Activated naive CD8-positive, alpha-beta T cell treated with anti-CD3 and anti-CD28 coated beads for 36 hours (primary cell): ENCODE measurements at places on chromosomes 12 and 14. TPM values are rescaled to one million over a fixed set of nuclear protein-coding genes. Genes with fewer than 3 reads are reported as not detected.

- no peak overlapping the region for H3K4me3 ChIP-seq
- no peak overlapping the region for H3K27ac ChIP-seq
- peaks cover 31% of the 10 kb centered on the region for H3K4me1 ChIP-seq
- H3K36me3 ChIP-seq, result peaks cover 14% of the 10 kb centered on the region
- no peak for DNase-seq
- H3K27me3 ChIP-seq, result no peaks in the 10 kb centered on the region
These were observed 21.5 kb downstream of the EP400 start for GRCh38 chr12:131971226-131971625.

GRCh38 chr12:65612440-65612839, 211.8 kb upstream of the HMGA2 start:
- no peaks in the 10 kb centered on the region for H3K4me1 ChIP-seq
- DNase-seq, result no peak
- H3K36me3 ChIP-seq, result peaks cover 2% of the 10 kb centered on the region
- peaks cover 42% of the 10 kb centered on the region for H3K27me3 ChIP-seq

TAS2R9 gene
- not detected for total RNA-seq

MYBPC1 gene
- not detected for total RNA-seq

DNA sequence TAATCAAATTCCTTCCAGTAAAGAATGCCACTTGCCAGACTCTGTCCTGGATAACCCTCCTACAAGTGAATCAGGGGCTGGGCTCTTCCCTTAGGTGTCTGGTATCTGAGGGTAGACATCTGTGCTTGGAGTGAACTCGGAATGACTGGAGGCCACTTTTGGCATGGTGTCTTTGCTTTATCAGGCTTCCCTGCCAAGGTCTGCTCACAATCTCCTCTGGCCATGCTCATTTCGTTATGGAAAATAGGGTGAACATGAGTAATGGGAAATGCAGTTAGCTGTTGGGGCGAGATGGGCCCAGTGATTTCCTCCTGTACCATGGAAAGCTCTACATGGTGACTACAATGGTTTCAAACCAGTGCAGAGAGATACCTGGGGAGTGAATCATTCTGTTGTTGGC, 212.9 kb downstream of the NRXN3 start:
- H3K36me3 ChIP-seq, result no peaks in the 10 kb centered on the region
- no peak overlapping the region for H3K27ac ChIP-seq
- no peak for DNase-seq

MORN3 gene
- 1.9 TPM for total RNA-seq

- H3K4me1 ChIP-seq, result peaks cover 60% of the 10 kb centered on the region
- H3K27me3 ChIP-seq, result no peaks in the 10 kb centered on the region
- no peak overlapping the region for H3K4me3 ChIP-seq
- DNase-seq, result no peak
These were observed 34.4 kb downstream of the CDK17 start for GRCh38 chr12:96365604-96366380.

GRCh38 chr14:102668291-102668873, 75.9 kb downstream of the RCOR1 start:
- peaks cover 19% of the 10 kb centered on the region for H3K4me1 ChIP-seq
- H3K27me3 ChIP-seq, result no peaks in the 10 kb centered on the region
- H3K4me3 ChIP-seq, result no peak overlapping the region
- no peak overlapping the region for H3K27ac ChIP-seq
- peaks cover 14% of the 10 kb centered on the region for H3K36me3 ChIP-seq

KDM2B gene
- total RNA-seq, result 57.3 TPM

- DNase-seq, result no peak
- H3K27me3 ChIP-seq, result peaks cover 14% of the 10 kb centered on the region
- H3K27ac ChIP-seq, result no peak overlapping the region
These were observed 6.8 kb upstream of the CCDC177 start for GRCh38 chr14:69581316-69581935.

DNA sequence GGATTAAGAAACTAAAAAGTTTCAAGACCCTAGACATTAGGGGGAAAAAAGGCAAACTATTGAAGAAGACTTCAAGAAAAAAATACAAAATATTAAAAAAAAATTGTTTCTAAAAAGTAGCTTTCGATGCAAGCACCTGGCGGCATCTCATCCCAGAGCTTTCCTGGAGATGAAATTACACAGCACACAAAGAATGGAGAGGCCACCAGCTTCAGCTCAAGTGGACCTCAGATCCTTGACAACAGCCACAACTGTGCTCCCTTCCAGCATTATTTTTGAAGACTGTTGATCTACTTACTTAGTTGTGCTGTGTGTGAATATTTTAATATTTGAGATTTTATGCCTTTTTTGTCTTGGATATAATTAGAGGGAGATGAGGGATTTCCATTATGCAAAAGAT, 479.0 kb downstream of the GLT1D1 start:
- H3K4me1 ChIP-seq, result no peaks in the 10 kb centered on the region
- H3K4me3 ChIP-seq, result no peak overlapping the region
- H3K27ac ChIP-seq, result no peak overlapping the region
- no peaks in the 10 kb centered on the region for H3K27me3 ChIP-seq
- no peak for DNase-seq
- no peaks in the 10 kb centered on the region for H3K36me3 ChIP-seq
